ENCODE measurements at places on chromosomes 7 and 10.

GRCh38 chr10:60425392-60426110 is 35.9 kb upstream of the ANK3 start:
- DNase-seq: no peak

GRCh38 chr7:42914009-42914408 is 2.1 kb upstream of the C7orf25 start:
- DNase-seq: no peak

- no peak for DNase-seq
These were observed 289.1 kb downstream of the FGFR2 start for GRCh38 chr10:121309164-121309563.

DNA sequence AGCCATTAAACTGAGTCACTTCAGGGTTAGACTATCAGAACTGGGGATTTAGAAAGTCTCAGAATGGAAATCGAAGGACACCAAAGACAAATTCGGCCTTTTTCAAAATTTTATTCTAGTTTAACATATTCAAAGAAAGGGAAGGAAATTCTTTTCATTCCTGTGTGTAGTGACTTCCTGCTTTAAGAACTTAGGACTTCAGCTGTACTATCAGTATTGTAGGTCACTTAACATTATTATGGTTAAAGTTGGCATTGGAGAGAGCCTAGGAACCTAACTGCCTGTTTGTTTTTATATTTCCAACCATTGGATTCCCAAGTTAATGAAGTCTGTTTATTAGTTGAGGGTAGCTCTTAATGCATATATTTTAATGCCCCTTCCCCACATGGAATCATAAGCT is 63.7 kb downstream of the PTEN start:
- no peak for DNase-seq

GRCh38 chr7:35555934-35556333 is 139.0 kb downstream of the HERPUD2 start:
- no peak for DNase-seq

- no peak for DNase-seq
These were observed 371.2 kb upstream of the LRRN3 start for GRCh38 chr7:110719741-110720140.

- DNase-seq: no peak
These were observed 247.4 kb downstream of the GPAM start for GRCh38 chr10:111936143-111936542.

- DNase-seq: no peak
These were observed 730.6 kb upstream of the IGFBP3 start for GRCh38 chr7:46651561-46652088.

GRCh38 chr10:72663971-72664370 is 28.0 kb upstream of the MCU start:
- no peak for DNase-seq

DNA sequence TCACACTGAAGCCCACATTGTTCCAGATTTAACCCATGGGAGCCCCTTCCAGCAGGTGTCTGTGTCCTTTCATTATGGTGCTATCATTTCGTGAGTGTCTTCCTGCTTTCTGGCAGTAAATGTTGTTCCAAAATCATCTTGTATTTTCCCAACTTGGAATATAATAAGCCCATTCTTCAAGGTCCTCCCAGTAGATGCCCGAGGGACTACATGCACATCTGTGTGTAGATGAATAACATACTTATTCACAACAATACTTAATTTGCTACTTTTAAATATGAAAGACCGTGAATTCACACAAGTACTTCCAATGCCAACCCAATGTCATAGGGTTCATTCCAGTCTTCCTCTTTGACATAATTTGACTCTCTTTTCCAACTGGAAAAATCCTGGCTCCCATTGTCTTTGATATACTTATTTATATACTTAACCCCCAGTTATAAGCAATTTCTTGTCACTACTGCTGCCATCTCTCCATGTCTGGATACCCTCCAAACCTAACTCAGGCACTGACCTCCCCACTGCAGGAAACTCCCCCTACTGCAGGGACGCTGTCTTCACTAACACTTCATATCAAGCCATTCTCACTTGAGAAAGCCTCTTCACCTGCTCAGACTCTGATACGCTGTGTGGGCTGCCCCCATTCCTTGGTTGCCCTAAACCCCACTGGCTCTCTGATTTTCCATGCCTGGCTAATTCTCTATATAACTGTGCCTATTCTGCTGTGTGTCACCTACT is 1119.2 kb downstream of the CNTNAP2 start:
- DNase-seq: no peak

GRCh38 chr10:88386204-88386788 is 196.8 kb downstream of the RNLS start:
- no peak for DNase-seq

DNA sequence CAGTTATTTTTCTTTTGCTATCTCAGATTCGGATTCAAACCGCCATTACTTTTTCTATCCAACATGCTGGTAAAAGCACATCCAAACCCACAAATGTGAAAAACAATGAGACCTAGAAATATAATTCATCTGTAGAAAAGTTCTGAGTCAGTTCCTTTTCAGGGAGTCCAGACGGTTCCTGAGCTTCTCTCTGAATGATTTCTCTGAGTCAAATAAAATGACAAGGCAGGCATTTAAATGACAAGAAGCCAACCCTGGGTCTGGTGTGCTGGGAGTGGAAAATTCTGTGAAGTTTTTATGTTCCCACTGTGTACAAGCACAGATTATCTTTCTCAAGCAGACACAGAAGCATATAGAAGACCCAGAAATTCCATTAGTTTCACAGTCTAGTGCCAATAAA is 96.3 kb upstream of the ANKRD1 start:
- DNase-seq: no peak

GRCh38 chr10:97224483-97225435 is 39.0 kb upstream of the SLIT1 start:
- no peak for DNase-seq

DNA sequence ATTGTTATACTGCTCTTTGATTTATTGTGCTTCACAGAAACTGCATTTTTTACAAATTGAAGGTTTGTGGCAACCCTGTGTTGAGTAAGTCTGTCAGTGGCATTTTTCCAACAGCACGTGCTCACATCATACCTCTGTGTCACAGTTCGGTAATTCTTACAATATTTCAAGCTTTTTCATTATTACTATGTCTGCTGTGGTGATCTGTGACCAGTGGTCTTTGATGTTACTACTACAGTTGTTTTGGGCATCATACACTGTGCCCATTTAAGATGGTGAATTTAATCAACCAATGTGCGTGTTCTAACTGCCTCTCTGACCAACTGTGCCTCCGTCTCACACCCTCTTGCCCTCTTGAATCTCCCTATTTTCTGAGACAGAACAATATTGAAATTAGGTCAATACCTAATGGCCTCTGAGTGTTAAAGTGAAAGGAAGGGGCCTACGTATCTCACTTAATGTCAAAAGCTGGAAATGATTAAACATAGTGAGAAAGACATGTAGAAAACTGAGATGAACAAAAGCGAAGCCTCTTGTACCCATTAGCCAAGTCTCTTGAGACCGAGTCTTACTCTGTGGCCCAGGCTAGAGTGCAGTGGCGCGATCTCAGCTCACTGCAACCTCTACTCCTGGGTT is 20.2 kb upstream of the ASL start:
- no peak for DNase-seq

DNA sequence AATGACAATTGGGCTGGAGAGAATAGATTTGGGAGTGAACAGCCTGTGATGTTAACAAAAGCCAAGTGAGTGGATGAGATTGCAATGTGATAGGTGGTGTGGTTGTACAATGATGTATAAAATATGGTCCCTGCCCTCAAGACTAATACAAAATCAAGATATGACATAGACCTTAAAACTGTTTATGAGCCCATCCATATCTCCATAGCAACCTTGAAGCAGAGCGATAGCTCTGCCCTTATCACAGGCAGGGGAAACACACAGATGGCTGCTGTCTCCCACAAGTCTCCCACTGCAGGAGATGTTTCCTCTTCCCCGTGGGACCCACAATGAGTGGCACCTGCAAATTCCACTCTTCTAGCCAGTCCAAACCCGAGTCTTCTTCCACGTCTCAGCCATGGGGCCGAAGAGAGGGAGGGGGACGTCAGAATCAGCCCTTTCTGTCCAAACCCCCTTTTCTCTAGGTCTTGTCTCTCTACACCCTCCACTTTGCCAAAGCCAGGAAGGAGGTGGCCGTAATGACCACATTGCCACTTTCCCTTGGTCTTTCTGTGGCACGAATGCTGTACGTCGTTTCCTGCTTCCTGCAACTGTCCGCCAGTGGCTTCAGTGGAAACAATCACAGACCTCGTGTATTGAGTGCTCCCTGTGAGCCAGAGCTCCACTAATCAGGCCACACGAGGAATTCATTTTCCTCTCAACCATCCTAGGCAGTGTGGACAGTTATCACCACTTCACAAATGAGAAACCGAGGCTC is 7.5 kb upstream of the TBXAS1 start:
- no peak for DNase-seq

DNA sequence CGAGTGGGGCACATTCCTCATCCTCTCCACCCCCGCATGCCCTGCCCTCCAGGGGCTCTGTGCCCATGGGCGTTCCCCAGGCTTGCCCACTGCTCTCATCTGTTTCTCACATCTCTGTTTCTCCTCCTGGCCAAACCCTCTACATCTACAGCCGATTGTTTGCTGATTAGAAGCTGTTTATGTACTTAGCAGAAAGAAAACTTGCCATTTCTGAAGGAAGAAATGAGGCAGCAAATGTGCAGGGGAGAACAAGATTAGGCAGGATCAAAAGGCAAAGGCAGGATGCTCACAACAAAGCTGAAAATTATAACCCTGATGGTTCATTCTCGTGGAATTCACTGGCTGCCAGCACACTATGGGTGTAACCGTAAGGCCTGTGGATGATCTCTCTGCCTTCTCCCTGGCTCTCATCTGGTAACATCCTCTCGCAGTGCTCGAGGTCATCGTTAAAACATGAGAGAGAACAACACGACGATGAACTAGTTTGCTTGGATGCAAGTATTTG is 111.6 kb upstream of the KLF14 start:
- DNase-seq: no peak

DNA sequence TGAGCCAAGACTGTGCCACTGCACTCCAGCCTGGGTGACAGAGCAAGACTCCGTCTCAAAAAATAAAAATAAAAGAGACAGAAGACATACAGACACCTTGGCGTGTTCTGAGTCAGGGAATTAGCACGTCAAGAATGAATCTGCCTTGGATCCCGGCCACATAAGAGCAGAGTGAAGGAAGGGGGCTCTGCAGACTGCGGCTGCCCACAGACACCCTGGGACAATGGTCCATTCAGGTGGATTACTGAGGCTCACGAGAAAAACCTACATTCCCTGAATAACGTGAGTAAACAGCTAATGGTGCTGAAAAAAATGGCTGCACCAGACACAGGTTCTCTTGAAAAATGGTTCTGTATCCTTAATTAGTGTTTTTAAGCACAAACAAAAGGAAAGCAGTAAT is 100.1 kb upstream of the FGFR2 start:
- no peak for DNase-seq

- no peak for DNase-seq
These were observed 574.6 kb upstream of the GALNT17 start for GRCh38 chr7:70557338-70557737.

DNA sequence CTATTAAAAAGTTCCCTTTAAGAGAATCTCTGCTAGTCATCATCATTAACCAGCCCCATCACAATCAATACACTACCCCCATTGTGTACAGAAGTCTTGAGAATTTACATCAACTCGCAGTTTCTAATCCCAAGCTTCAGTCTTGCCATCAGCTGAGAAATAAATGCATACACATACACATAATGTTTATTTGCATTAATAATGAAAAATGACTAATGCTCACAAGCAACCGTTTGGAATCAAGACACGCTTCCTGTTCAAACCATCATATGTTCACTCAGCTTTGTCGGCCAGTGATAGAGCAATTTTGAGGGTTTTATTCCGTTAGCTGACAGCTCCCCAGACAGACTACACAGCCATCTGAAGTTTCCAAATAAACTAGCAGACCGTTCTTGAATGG is 287.1 kb downstream of the SFMBT2 start:
- DNase-seq: no peak

- DNase-seq: no peak
These were observed 172.5 kb downstream of the PRKAG2 start for GRCh38 chr7:151704299-151704959.

DNA sequence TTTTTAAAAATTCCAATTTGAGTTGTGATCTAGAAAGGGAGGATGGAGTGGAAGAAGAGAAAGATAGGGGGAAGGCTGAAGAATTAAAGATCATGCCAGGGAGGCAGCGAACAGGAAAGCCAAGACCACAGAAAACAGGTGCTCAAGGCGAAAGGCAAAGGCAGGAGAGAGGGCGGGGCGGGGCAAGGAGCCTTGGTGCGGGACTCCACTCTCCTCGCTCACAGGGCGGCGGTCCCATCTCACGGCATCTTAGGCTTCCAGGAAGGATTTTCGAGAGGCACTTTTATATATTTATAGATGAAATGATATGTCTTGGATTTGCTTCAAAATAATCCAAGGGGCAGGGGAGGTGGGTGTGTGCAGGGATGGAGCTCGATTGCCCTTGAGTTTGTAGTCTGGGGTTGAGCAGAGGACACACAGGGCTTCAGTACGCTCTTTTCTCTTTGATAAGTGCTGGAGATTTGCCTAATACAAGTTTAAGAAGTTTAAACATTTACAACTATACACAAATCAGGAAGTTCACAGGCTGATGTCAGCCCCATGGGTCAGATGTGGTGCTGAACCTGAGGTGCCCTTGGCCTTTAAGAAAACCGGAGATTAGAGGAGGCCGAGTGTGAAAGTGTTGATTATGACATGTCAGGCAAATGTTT is 161.1 kb downstream of the PRKAG2 start:
- DNase-seq: no peak

- DNase-seq: no peak
These were observed 32.0 kb downstream of the NRAP start for GRCh38 chr10:113631684-113632367.

GRCh38 chr10:15478950-15479349 is 107.9 kb upstream of the FAM171A1 start:
- DNase-seq: no peak

- DNase-seq: no peak
These were observed 97.8 kb downstream of the CALCR start for GRCh38 chr7:93476491-93477344.

DNA sequence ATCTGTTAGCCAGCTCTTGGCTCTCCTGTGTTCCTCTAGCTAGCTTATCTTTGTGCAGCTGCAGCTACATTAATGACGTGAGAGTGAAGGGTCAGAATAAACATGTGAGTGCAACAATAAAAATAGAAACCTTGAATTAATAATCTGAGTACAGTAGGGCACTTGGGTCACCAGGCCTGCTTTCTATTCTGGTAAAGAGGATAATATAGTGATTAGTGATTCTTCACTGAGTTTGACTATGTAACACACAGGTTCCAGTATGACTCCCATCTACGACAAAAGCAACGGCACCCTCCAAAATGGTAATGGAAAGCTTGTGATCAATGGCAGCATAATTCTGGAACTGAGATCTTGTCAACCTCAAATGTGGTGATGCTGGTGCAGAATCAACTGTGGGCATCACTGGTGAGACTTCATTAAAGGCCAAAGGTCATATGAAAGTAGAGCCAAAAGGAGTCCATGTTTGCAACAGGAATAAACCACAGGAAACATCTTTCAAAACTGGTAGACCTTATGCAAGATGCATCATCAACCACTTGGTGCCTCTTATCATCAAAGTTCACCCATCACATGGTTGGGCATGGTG is 77.6 kb downstream of the NRBF2 start:
- DNase-seq: no peak

- DNase-seq: no peak
These were observed 614.6 kb downstream of the CNTNAP2 start for GRCh38 chr7:146731185-146731584.
